ENCODE measurements at places on chromosomes 2 and 18. TPM values are rescaled to one million over a fixed set of nuclear protein-coding genes. Genes with fewer than 3 reads are reported as not detected.

Gene DARS1
- total RNA-seq, result 49.7 TPM

Gene NPAS2
- total RNA-seq, result 69.5 TPM

Gene GCG
- total RNA-seq, result not detected

Gene SPIRE1
- 117 TPM for total RNA-seq

Gene MAL
- 179 TPM for total RNA-seq

Gene DSG1
- total RNA-seq, result 0.19 TPM

Gene UCN
- total RNA-seq, result 6.0 TPM

Gene POU3F3
- total RNA-seq, result 65.7 TPM

Gene NR4A2
- total RNA-seq, result 4.1 TPM

Gene ST6GAL2
- total RNA-seq, result 40.7 TPM

Gene SERPINB11
- not detected for total RNA-seq

Gene SLC38A11
- total RNA-seq, result 22.2 TPM

Gene PSMA8
- total RNA-seq, result 0.56 TPM

Gene BOK
- total RNA-seq, result 37.4 TPM

Gene ANKRD30B
- 5.5 TPM for total RNA-seq

Gene DQX1
- total RNA-seq, result 0.81 TPM

Gene LRRC30
- total RNA-seq, result not detected

Gene TUBA4B
- not detected for total RNA-seq

Gene REEP1
- 58.4 TPM for total RNA-seq

Gene CRYBA2
- 0.95 TPM for total RNA-seq

Gene MRPL44
- total RNA-seq, result 18.8 TPM

Gene MARCO
- 0.57 TPM for total RNA-seq

Gene CHST9
- 1.4 TPM for total RNA-seq

Gene GAREM2
- 13.7 TPM for total RNA-seq

Gene LPIN1
- total RNA-seq, result 97.1 TPM

Gene MBP
- total RNA-seq, result 16,314 TPM

Gene FHL2
- total RNA-seq, result 22.1 TPM

Gene ELP2
- total RNA-seq, result 123 TPM

Gene ANKRD29
- total RNA-seq, result 20.1 TPM

Gene IL1RL2
- 4.0 TPM for total RNA-seq

Gene ZNF519
- total RNA-seq, result 36.0 TPM

Gene MAP3K19
- total RNA-seq, result not detected

Gene CYTIP
- total RNA-seq, result 2.1 TPM

Gene SESTD1
- total RNA-seq, result 111 TPM

Gene CRYGD
- total RNA-seq, result 0.92 TPM

Gene STK36
- 63.0 TPM for total RNA-seq

Gene NRBP1
- total RNA-seq, result 88.6 TPM
